Kidney capillary endothelial cell (primary cell): ENCODE measurements at places on chromosomes 7 and 10.

DNA sequence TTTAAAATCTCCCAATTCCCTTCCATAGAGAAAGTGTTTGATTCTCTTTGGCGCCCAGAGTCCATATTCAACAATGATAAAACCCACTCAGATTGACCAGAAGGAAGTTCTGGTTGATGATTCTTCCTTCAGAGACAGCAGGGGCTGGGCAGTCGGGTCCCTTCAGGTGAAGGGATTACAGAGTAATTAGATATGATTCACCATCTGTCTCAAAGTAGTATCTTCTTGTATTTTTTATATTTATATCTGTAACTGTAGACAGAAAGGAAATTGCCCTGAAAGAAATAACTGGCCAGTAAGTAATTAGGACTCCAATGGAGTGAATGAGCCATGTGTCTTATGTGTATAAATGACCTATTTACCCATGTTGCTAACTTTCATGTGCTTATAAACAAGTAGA lies 156.0 kb downstream of the PLCE1 start:
- no peak for DNase-seq

- no peak for DNase-seq
Measured at GRCh38 chr7:142140401-142140959, 29.0 kb downstream of the MGAM2 start.

DNA sequence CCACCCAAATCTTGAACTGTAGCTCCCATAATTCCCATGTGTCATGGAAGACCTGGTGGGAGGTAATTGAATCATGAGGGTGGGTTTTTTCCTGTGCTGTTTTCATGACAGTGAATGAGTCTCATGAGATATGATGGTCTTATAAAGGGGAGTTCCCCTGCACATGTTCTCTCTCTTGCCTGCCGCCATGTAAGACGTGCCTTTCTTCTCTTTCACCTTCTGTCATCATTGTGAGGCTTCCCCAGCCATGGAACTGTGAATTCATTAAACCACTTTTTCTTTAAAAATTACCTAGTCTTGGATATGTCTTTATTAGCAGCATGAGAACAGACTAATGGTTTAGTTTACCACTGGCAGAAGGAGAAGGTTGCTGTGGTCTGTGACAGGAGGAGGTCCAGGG lies 111.5 kb upstream of the RAB18 start:
- DNase-seq: no peak

DNA sequence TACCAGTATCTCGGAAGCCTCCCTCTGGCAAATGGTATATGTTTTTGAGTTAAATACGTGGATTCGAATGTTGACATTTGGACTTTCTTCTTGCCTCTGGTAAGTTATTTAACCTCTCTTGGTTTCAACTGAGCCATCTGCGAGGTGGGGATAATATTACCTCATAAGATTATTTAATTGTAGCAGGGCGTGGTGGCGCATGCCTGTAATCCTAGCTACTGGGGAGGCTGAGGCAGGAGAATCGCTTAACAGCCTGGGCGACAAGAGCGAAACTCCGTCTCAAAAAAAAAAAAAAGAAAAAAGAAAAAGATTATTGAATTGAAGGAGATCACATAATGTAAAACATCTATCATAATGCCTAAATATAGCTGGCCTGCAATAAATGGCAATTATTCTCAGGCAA lies 396 bp upstream of the TAF5 start:
- DNase-seq: no peak

DNA sequence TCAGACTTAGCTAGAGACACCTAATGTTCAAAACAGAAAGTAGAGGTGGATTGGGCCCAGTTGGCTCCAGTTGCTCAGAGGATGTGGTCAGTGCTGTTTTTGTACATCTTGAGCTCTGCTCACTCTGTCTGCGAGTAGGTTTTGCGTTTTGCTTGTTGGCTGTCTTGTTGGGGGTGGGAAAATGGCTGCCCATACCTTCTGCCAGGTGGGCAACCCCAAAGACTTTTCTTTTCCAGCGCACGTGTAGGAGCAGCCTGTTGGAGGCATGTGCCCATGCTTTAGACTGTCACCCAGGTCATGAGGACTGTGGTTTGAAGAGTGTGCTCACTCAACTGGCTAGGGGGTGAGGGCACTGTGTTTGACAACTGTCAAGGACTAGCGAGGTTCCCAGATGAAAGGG lies 73.9 kb downstream of the KAT6B start:
- no peak for DNase-seq

DNA sequence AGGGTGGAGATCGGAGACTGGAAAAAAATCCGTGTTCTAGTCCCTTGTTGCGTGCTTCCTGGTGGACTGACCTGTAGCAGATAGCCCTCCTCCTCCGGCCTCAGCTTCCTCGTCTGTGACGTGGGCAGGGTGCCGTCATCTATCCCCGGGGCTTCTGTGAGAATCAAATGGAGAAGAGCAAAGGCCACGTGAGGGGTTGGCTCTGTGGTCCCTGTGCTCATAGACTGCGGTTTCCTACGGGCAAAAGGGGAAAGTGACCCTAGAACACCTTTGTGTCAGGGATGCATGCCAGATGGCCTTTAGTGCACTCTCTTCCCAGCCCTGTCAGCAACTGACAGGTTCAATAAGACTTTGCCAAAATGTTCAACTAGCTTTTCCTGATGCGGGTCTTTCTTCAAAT lies 33.7 kb downstream of the GRK5 start:
- no peak for DNase-seq

DNA sequence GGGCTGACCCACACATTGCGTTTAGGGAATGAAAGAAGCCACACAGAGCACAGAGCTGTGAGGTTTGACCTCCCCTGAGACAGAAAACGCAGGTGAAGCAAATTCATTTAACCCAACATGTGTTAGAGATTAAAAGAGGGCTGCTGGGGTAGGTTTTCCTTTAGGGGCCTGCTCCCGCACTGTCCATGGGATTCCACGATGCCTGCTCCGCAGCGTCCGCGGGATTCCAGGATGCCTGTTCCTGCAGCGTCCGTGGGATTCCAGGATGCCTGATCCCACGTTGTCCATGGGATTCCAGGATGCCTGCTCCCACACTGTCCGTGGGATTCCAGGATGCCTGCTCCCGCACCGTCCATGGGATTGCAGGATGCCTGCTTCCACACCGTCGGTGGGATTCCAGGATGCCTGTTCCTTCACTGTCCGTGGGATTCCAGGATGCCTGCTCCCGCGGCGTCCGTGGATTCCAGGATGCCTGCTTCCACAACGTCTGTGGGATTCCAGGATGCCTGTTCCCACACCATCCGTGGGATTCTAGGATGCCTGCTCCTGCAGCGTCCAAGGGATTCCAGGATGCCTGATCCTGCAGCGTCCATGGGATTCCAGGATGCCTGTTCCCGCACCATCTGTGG lies 78.7 kb downstream of the VIPR2 start:
- no peak for DNase-seq
